ENCODE measurements at places on chromosomes 6 and 20.

- DNase-seq, result no peak
Measured at GRCh38 chr6:14088600-14089192, 28.9 kb upstream of the CD83 start.

DNA sequence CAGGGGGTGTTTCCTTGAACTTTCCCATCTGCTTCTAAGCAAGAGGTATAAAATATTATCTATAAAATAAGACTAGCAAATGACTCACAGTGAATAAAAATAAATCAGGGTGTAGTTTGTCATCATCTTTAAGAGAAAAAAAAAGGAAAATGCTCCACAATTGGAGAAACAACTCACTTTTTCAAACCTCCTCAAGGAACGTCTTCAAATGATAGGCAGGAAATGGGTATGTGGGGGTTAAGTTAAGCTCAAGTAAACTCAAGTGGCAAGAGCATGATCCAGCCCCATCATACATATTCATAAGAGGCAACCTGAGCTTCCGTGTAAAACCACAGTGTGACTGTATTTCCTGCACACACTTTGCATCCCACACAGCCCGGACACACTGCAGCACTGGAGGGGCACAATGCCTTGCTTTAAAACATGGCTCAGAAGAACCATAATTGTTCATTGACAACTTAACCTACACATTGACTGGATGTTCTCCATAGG, 58.5 kb upstream of the CEP85L start:
- peak; percentile 13 for DNase-seq

DNA sequence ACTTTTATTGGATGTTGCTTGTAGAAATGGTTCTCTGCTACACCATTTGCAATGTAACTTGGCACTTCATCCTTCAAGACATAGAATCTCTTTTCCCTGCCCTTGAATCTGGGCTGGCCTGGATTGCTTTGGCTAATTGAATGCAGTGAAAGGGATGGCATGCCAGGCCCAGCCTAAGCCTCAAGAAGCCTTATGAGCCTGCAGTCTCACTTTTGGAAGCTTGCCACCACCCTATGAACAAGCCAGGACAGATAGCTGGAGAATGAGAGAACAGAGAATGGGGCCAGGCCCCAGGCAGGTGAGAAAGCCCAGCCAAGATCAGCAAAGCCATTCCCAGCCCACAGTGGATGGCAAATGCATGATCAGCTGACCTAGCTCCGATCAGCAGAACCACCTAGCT, 350.7 kb upstream of the RNF24 start:
- no peak for DNase-seq

DNA sequence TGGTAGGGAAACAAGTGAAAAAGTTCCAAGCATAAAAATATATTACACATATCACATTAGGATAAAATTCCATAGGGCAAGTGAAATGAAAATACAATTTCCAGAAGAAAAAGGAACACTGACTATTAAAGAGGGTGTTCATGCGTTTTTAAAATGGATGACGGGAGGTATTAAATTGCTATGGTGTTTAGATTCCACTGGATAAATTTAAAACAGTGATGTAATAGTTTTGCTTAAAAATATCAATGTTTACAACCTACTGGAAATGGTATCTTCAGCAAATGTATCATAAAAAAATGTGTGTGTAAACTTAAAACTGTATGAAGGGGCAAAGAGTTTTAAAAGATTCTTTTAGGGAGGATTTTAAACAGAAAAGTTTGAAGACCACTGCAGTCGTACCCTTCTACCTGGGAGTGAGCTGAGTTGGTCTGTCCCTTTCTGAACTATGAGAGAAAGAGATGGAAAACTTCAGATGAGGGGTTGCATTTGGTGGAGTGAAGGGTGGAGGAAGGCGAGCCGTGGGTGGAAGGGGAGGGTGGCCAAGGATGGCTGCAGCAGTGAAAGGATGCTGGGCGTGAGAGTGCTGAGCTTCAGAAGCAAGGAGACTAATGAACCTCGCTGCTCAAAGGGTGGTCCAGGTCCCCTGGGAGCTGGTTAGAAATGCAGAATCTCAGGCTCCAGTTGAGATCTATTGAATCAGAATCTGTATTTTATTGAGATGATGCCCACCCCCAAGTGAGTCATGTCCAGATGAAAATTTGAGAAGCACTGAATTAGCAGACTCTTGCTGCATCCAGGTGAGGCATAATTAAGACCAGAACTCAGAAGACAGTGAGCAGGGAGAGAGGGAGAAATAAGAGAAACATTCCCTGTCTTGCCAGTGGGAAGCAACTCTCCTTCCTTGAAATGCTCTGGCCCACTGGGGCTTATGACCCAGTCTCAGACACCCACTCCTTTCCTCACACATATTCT, 54.5 kb upstream of the MRPS10 start:
- no peak for DNase-seq

DNA sequence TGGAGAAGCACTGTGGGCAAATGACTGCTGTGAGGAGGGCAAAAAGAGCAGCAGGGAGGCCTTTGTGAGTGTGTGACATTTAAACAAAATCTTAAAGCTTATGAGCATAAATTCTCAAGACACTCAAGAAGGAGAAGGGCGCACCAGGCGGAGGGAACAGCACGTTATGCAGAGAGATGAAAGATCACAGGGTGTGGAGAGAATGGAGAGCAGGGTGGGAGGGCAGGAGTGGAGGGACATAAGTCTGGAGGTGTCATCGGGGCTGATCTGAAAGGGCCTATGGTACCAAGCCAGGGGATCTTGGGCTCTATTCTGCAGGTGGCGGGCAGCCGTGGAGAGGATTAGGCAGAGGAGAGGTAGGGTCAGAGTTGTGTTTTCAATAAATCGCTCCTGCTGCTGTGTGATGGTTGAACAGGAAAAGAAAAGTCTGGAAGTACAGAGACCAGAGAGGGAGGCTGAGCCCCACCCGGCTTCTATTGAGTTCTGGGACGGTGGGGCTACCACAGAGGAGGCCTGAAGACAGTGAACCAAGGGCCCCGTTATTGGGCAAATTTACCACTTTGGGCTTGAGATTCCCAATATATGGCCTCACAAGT, 24.3 kb upstream of the DLGAP4 start:
- no peak for DNase-seq

DNA sequence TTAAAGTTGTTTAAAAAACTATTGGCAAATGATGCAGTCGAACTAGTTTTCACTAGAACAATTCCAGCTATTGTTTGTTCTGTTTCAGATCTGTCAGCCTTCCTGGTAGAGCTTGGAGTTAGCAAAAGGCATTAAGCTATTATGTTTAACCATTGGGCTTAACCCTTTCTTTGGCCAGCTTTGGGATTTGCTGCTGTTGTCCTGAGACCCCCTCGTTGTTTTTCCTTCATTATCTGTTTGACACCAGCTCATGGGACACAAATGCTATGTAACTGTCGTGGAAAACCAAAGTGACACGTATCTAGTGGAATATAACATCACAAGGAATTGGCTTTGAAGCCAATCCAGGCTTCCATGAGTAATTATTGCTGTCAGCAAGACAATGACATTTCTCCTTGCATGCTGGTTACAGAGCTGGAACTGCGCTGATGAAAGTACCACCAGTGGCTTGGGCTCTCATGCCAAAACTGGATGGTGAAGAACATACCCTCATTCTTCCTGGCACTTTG, 96.0 kb downstream of the EYA2 start:
- no peak for DNase-seq

DNA sequence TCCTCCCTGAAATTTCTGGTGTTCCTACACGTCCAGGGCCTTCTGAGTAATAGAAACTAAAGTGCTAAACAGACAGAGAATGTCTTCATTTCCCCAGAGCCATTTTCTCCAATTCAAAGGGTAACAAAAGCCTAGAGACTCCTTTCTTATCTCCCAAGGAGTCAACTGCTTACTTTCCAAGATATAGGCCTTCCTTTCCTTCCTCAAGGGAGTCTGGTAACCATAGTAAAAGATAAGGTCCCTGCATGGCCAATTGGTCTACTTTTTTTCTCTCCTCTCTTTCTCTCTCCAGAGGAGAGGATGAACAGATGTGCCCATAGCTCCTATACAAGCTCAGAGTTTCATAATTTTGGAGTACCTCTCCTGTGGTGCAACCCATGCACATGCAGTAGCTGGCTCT, 185.7 kb downstream of the ASCC3 start:
- DNase-seq, result no peak

GRCh38 chr20:63469019-63469712, 3.3 kb downstream of the KCNQ2 start:
- DNase-seq, result no peak

- DNase-seq, result no peak
Measured at GRCh38 chr6:11876934-11877433, 98.4 kb upstream of the ADTRP start.

DNA sequence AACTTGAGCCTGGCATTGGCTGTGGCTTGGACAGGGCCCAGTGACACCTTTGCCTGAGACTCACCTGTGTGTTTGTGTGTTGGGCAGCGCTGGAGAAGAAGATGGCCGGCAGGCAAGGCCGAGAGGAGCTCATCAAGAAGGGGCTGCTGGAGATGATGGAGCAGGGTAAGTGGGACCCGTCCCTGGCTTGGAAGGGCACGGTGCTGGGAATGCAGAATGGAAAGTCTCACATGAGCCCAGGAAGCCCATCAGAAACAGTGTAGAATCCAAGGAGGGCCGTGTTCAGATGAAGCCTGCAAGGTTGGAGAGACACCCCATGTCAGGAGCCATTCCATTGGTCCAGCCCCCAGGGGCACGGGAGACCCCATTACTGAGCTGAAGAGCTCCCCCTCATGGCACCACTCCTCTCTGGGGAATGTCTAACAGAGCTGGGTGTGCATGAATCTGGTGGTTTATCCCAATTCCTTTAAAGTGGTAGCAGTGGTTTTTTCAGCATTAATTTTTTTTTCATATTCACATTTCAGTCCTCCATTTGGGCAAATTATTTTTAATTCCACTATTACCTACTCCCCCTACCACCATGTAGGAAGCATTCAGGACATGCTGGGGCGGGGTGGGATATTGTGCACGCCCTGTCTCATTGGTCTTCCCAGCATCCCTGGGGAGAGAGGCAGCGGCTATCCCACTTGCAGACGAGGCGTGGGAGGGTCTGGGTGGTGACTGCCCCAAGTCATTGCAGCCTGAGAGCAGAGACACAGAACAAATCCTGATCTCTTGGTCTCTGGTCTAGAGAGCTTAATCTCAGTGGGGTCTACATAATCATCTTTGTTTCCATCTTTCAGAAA, 143.6 kb downstream of the PHACTR3 start:
- DNase-seq, result no peak

DNA sequence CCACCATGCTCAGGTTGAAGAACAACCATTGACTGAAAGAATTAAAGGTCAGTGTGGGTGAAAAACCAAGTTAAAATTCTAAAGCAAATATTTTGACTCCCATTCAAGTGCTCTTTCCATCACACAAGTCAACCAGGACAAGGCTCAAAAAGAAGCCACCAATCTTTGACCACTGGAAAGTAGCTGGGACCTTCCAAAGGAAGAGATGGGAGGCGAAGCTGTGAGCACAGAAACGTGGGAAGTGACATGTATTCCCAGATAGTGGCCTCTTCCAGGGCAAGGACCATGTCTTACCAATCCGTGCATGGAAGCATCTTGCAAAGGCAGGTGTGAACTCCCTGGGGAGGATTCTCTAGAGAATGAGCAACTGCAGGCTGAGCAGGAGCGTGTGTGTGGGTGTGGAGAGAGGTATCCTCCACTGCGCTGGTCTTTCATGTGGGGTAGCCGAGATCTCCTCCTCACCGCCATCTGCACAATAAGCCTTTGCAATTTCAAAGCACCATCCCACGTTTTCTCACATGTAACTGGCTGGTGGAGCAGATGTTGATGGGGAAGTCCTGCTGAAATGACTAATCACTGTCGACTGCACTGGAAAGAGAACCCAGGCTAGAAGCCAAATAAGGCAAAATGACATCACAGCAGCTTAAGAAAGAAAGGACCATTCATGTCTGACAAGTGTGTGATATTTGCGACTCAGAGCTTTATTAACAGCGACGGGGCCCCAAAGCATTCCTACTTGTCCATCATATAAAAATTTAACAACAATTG, 189.4 kb upstream of the RREB1 start:
- peak; percentile 17 for DNase-seq

Measured in NCI-H1694 treated with DMSO at 0.1 percent for 48 hours (cell line).